ENCODE measurements at places on chromosomes 6 and 20.
A peak's percentile ranks its signal among the peaks of the same experiment; 100 is the strongest.

- DNase-seq: peak; percentile 54
Measured at GRCh38 chr6:161139766-161140553, 133.9 kb downstream of the AGPAT4 start.

DNA sequence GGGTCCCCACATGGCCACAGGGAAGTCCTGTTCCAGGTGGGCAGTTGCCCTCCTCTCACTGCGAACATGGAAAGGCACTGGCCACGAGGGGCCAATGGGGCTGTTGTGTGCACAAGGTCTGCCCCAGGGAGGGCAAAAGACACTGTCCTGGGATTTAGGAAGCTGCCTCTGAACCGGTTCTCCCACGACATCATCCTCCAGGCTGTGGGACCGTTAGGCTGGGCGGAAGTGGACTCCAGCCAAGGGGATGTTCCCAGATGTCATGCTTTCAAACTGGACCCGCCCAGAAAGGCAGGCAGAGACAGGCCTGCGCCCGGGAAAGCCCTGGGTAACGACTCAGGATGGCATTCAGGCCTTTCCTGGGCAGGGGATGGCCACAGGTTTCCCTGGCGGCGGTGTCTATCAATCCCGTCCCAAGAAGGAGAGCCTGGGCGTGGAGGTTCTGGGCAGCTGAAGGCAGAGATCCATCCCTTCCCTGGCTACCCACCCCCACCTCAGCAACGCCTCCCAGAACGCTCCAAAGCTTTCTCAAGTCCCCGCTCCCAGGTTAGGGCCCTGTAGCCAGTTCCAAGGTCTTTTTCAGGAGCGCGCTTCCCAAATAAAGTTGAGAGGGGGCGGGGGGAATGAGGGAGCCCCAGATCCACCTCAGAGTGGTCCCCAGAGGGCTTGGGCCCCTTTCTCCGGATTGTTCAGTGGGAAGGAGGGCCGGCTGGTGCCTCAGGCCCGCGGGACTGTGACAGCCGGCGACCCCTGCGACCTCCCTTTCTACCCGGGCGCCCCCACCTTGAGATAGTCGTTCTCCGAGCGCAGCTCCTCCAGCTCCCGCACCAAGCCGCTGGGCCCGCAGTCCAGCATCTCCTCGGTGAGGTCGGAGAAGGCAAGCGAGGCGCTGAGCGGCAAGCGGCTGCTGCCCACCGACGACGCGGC, 13.8 kb upstream of the TLDC2 start:
- DNase-seq: peak; percentile 94

GRCh38 chr20:25468126-25469075, 60.9 kb downstream of the GINS1 start:
- DNase-seq: no peak

- no peak for DNase-seq
Measured at GRCh38 chr6:70415247-70415646, 1.9 kb downstream of the FAM135A start.

- peak; percentile 24 for DNase-seq
Measured at GRCh38 chr20:47493175-47493962, 8.3 kb upstream of the NCOA3 start.

GRCh38 chr20:1811621-1812498, 83.3 kb upstream of the SIRPA start:
- DNase-seq: no peak

GRCh38 chr6:13985663-13986325, 61.0 kb downstream of the RNF182 start:
- no peak for DNase-seq

GRCh38 chr6:69942485-69942884, 76.1 kb downstream of the COL19A1 start:
- no peak for DNase-seq

GRCh38 chr6:7468382-7469081, 72.9 kb upstream of the DSP start:
- DNase-seq: peak; percentile 37

DNA sequence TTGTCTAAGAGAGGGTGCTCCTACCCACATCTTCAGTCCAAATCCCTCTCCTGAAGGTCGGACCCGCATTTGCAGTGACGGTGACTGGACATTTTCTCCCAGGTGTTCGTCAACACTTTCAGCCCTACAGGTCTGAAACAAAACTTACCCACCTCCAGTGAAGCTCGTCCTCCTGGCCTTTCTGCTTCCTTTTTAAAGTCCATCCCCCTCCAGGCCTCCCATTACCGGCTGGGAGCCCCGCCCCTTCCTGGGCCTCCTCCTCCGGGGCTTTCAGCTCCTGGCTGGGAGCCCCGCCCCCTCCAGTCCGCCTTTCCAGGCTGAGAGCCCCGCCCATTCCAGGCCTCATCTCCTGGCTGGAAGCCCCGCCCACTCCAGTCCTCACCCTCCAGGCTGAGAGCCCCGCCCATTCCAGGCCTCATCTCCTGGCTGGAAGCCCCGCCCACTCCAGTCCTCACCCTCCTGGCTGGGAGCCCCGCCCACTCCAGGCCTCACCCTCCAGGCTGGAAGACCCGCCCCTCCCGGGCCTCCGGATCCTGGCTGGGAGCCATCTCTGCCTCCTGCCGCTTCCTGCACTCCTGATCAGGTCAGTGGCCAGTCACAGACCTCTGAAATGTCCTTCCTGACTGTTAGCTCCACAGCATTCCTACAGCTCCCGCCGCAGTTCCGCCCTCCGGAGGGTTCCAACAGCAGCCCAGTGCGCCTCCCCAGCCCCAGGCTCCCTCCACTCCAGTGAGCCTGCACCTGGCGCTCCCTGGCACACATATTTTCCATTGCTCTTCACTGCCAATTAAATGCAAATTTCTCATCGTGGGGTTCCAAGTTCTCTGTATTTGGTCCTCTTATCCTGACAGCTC, 98.5 kb downstream of the LY86 start:
- peak; percentile 76 for DNase-seq

DNA sequence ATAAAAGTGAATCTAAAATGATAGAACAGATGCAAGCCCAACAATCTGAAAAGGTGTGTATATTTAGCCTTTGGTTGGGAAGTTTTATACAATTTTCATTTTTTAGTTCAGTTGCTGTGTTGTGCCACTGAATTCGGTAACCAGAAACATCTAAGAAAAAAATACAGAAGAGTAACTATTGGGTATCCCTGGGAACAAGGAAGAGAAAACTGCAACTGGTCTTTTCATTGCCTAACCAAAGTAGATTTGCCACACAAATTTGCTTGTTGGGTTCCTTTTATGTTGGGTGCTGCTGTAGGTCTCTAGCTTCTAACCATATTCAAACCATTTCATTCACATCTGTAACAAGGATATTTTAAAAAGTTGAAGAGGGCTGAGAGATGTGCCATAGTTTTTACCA, 2.8 kb upstream of the TMEM30A start:
- no peak for DNase-seq

DNA sequence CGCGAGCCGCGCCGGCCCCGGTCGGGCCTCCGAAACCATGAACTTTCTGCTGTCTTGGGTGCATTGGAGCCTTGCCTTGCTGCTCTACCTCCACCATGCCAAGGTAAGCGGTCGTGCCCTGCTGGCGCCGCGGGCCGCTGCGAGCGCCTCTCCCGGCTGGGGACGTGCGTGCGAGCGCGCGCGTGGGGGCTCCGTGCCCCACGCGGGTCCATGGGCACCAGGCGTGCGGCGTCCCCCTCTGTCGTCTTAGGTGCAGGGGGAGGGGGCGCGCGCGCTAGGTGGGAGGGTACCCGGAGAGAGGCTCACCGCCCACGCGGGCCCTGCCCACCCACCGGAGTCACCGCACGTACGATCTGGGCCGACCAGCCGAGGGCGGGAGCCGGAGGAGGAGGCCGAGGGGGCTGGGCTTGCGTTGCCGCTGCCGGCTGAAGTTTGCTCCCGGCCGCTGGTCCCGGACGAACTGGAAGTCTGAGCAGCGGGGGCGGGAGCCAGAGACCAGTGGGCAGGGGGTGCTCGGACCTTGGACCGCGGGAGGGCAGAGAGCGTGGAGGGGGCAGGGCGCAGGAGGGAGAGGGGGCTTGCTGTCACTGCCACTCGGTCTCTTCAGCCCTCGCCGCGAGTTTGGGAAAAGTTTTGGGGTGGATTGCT, 1.3 kb downstream of the VEGFA start:
- peak; percentile 28 for DNase-seq

- DNase-seq: no peak
Measured at GRCh38 chr6:82143041-82143481, 104.5 kb downstream of the IBTK start.

- DNase-seq: no peak
Measured at GRCh38 chr6:138454981-138455706, 44.1 kb downstream of the NHSL1 start.

DNA sequence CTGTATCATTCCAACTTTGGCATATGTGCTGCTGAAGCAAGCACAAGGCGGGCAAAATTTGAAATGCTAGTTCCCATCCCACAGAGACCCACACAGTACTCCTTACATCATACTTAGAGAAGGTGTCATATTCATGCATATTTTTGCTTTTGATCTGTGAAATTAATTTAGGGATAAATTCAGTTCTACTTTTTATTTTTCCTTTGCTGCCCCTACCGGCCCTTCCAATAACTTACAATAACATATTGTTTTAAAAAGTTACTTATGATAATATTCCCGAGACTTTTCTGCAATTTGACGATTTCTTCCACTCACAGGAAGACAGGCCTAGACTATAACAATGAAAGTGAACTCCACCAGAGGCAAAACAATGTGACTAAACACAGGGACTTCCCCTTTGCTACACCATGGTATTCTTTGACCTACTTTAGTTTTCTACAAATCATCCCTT, 35.0 kb downstream of the SESN1 start:
- no peak for DNase-seq

DNA sequence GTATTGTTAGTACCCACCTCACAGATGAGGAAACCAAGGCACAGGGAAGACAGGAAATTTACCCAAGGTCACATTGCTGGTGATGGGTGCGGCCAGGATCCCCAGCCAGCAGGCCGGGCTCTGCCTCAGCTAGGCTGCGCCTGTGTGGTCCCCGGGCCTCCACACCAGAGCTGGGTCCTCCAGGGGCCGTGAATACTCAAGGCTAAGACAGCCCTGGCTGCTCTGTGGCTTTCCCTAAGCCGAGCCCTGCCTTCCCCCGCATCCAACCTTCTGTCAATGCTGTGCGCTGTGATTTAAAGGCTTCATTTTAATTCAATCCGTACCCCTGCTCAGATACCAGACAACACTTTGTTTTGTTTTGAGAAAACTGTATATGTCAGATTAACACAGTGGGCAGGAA, 246.7 kb downstream of the TTLL2 start:
- no peak for DNase-seq

- no peak for DNase-seq
Measured at GRCh38 chr6:71491844-71492243, 203.2 kb downstream of the OGFRL1 start.

- DNase-seq: no peak
Measured at GRCh38 chr20:57760698-57761412, 51.0 kb upstream of the PMEPA1 start.

DNA sequence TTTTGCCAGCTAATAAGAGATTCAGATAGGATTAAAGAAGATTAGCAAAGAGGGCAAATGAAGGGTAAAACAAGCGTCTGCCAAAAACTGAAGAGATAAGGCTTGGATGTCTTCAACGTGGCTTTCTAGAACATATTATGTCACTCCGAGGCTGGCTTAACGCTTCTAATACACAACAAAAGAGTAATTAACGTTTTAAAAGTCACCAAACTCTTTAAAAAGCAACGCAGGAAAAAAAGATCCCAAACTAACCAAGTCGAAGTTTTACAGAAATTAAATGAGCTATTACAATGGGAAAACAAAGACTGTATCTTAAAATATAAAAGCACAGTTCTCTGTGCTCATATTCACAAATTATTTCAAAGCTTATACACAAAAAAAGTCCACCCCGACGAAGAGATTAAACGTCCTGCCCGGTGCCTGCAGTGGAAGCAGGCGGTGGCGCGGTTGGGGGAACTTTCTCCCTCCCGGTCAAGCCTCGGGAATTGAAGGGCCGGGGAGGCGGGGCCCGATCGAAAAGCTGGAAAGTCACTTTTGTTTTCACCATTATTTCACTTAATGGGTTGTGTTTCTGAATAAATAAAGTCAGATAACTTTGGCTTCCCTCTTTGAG, 1.2 kb downstream of the MAK start:
- DNase-seq: no peak

DNA sequence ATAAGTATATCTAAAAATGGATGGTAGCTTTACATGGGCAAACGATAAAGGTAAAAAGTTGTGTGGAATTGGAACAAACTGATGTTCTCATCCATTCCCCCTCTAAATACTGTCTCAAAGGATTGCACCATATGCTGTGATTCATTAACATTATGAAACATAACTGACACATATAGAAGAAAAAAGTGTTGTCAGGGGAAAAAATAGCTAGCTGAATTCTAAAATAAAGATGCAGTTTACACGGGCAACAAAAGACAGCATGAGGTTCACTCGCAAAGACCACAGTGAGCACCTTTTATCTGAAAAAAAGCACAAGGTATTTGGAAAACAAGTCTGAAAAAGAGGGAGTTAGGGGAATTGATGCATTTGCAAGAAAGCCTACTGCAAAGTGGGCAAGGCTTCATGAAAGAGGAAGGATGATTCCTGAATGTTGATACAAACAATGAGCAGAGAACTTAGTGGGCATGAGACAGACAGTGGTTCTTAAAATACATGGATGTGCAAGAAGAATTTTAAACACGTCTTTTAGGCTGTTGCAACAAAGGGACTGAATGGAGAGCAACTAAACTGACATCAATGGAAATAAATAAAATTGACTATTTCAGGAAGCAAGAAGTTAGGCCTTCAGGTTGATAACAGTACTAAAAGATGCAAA, 280.9 kb downstream of the KIF16B start:
- no peak for DNase-seq

GRCh38 chr6:39610221-39610620, 115.0 kb downstream of the KIF6 start:
- DNase-seq: no peak

GRCh38 chr6:25169553-25169952, 109.6 kb upstream of the CARMIL1 start:
- DNase-seq: no peak

- DNase-seq: no peak
Measured at GRCh38 chr6:149450679-149451375, 34.0 kb downstream of the ZC3H12D start.

DNA sequence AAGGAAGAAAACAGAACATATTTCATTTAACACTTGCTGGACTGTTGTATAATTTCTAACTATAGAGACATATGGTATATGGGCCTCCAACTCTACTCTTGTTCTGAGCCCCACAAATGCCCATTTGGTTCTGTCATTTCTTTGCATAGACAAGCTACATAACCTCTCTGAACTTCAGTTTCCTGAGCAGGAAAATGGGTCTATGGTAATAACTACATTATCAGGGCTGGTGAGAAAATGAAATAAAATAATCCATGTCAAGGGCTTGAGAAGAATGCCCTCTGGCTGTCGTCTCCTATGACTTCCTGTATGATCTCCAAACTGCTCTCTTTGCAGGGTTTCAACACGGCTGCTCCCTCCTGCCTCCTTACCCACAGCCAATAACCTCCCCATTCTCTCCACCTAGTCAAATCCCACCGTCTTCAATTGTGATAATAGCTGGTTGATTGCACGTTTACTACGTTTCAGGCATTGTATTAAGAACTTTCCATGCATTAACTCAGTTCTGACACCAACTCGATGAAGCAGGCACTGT, 12.0 kb downstream of the ZCCHC3 start:
- no peak for DNase-seq

Measured in RCC 7860 (cell line).